ENCODE measurements at places on chromosomes 6 and 20. TPM values are rescaled to one million over a fixed set of nuclear protein-coding genes. Genes with fewer than 3 reads are reported as not detected.

Gene FOXS1
- not detected for total RNA-seq

Gene CALHM6
- total RNA-seq = 0.71 TPM

Gene UBE2C
- total RNA-seq = 200 TPM

Gene OVOL2
- not detected for total RNA-seq

Gene ADGB
- not detected for total RNA-seq

Gene HLA-DMA
- total RNA-seq = 23.0 TPM

Gene OLIG3
- 0.35 TPM for total RNA-seq

Gene KHDC3L
- total RNA-seq = 0.23 TPM

All from activated naive CD4-positive, alpha-beta T cell treated with anti-CD3 and anti-CD28 coated beads, Interleukin-2, amount 50 U/mL, for 72 hours (primary cell).